Activated CD4-positive, alpha-beta T cell treated with anti-CD3 and anti-CD28 coated beads, Interleukin-2, amount 50 U/mL, for 24 hours (primary cell): ENCODE measurements at places on chromosomes 16 and 17.

- no peak for DNase-seq
Measured at GRCh38 chr17:60750640-60751039, 73.0 kb downstream of the BCAS3 start.

- DNase-seq = no peak
Measured at GRCh38 chr16:70659953-70660671, 13.8 kb downstream of the IL34 start.

DNA sequence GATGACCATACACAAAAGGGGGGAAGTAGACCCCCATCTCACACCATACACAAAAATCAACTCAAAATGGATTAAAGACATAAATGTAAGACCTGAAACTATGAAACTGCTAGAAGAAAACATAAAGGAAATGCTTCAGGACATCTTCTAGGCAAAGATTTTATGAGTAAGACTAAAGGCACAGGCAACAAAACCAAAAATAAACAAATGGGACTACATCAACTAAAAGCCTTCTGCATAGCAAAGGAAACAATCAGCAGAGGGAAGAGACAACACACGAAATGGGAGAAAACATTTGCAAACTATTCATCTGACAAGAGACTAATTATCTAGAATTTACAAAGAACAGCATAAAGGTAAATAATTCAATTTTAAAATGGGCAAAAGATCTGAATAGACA, 152.1 kb downstream of the AXIN2 start:
- DNase-seq = no peak

DNA sequence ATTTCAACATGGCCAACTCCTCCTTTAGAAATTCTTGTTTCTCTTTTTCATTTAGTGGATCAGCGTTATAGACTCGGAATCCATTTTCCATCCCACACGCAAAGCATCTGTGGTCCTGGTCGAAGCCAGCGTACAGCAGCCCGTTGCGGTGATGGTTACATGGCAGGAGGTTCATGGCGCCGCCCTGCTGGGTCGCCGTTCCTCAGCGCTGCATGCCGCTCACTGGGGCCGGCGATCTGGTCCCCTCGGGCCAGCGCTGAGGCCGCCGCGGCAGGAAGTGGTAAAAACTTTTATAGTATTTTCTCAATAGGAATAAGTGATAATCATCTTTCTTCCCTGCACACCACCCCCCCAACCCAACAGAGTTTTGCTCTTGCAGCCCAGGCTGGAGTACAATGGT, 29.9 kb upstream of the RHOT1 start:
- no peak for DNase-seq

GRCh38 chr16:49890876-49891275, 35.0 kb upstream of the ZNF423 start:
- DNase-seq = no peak

DNA sequence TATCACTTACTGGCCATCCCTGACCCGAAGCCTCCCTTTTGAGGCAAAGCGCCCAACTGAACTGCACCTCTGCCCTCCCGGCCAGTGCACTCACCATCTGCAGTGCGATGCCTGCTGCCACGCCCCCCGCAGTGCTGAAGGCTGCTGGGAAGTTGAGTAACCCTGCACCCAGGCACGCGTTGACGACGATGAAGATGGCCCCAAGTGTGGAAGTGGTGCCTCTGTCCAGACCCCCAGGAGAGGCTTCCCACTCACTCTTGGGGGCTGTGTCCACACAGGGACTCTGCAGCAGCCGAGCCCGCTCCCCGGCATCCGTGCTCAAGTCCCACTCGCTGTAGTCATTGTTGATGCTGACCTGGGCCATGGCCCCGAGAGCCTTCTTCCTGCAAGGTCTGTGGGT, 4.8 kb downstream of the SLC38A7 start:
- no peak for DNase-seq

- no peak for DNase-seq
Measured at GRCh38 chr16:58114827-58115825, 14.1 kb downstream of the CFAP20 start.

GRCh38 chr17:32590974-32591373, 104.2 kb downstream of the CDK5R1 start:
- no peak for DNase-seq

GRCh38 chr16:84299734-84300440, 5.2 kb downstream of the WFDC1 start:
- DNase-seq = no peak

DNA sequence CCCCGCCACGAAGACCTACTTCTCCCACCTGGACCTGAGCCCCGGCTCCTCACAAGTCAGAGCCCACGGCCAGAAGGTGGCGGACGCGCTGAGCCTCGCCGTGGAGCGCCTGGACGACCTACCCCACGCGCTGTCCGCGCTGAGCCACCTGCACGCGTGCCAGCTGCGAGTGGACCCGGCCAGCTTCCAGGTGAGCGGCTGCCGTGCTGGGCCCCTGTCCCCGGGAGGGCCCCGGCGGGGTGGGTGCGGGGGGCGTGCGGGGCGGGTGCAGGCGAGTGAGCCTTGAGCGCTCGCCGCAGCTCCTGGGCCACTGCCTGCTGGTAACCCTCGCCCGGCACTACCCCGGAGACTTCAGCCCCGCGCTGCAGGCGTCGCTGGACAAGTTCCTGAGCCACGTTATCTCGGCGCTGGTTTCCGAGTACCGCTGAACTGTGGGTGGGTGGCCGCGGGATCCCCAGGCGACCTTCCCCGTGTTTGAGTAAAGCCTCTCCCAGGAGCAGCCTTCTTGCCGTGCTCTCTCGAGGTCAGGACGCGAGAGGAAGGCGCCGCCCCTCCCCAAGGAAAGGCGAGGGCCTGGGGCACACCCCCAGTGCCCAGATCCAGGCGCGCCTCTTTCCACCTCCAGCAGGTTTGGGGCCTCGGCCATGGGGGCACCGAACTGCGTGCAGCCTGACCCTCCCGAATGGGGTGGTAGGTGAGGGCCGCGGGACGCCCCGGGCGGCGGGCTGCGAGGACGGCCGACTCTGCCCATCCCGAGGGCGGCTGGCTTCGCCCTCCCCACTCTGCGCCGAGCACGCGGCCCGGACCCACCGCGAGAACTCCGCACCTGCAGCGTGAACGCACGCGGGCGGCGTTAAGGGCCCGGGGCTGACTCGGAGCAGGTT, 664 bp downstream of the HBQ1 start:
- DNase-seq = peak; percentile 15

- DNase-seq = peak; percentile 9
Measured at GRCh38 chr16:49350265-49351095, 23.1 kb upstream of the C16orf78 start.

DNA sequence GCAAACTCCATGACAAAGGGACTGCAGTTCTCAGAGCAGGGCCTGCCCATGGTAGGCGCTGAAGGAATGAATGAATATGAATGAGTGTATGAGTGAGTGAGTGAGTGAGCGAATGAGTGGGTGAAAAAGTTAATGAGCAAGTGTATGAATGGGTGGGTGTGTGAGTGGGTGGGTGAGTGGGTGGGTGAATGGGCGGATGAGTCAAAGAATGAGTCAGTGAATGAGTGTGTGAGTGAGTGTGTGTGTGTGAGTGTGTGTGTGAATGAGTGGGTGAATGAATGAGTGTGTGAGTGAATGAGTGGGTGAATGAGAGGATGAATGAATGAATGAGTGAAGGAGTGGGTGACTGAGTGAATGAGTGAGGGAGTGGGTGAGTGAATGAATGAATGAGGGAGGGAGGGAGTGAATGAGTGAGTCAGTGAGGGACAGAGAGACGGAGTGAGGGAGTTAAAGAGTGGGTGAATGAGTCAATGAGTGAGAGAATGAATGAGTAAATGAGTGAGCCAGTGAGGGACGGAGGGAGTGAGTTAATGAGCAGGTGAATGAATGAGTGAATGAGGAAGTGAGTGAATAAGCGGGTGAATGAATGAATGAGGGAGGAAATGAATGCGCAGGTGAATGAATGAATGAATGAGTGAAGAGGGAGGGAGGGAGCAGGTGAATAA, 11.1 kb upstream of the CHMP6 start:
- DNase-seq = peak; percentile 45
